ENCODE measurements at places on chromosomes 5 and 9. TPM values are rescaled to one million over a fixed set of nuclear protein-coding genes. Genes with fewer than 3 reads are reported as not detected.

The TRIO gene
- total RNA-seq = 271 TPM

The GRXCR2 gene
- total RNA-seq = not detected

- no peak for DNase-seq
Measured at GRCh38 chr9:88574953-88575352, 40.0 kb downstream of the NXNL2 start.

DNA sequence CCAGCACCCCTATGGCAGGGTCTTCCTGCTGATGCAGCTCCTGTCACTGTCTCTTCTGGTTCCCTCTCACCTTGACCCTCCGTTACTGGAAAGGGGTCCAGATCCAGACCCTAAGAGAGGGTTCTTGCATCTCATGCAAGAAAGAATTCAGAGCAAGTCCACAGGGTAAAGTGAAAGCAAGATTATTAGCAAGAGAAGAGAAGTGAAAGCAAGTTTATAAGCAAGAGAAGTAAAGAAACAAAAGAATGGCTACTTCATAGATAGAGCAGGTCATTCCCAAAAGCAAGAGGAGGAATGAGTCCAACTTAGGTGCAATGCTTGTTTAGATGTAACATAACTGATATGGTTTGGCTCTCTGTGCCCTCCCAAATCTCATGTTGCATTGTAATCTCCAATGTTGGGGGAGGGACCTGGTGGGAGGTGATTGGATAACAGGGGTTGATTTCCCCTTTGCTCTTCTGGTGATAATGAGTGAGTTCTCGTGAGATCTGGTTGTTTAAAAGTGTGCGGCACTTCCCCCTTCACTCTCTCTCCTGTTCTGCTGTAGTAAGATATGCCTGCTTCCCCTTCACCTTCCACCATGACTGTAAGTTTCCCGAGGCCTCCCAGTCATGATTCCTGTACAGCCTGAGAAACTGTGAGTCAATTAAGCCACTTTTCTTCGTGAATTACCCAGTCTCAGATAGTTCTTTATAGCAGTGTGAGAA lies 183.3 kb downstream of the MED10 start:
- no peak for DNase-seq

GRCh38 chr5:37955748-37956147 lies 115.9 kb upstream of the GDNF start:
- DNase-seq = peak; percentile 11

The TMEM215 gene
- total RNA-seq = not detected

The NELFB gene
- total RNA-seq = 50.7 TPM

GRCh38 chr5:36651761-36652685 lies 45.6 kb downstream of the SLC1A3 start:
- no peak for DNase-seq

GRCh38 chr5:7565559-7565958 lies 169.6 kb downstream of the ADCY2 start:
- no peak for DNase-seq

The SLC28A3 gene
- total RNA-seq = not detected

- DNase-seq = no peak
Measured at GRCh38 chr5:68817632-68818031, 276.2 kb upstream of the SLC30A5 start.

DNA sequence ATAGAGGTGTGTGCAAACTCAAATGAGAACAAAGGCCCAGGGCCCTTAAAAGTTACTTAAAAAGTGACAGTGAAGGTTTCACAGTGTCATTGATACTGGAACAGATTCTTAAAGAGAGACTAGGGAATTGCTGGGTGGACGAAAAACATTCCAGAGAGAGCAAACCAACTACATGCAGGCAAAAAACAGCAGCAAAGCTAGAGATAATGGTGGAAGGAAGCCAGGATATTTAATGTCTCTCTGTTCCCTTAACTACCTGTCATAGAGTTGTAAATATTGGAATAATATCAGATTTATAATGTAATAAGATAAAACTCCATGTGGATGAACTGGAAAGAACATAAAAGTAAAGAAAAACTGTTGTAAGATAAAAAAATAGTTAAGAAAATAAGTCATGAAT lies 508.6 kb downstream of the TAF11L14 start:
- DNase-seq = no peak

DNA sequence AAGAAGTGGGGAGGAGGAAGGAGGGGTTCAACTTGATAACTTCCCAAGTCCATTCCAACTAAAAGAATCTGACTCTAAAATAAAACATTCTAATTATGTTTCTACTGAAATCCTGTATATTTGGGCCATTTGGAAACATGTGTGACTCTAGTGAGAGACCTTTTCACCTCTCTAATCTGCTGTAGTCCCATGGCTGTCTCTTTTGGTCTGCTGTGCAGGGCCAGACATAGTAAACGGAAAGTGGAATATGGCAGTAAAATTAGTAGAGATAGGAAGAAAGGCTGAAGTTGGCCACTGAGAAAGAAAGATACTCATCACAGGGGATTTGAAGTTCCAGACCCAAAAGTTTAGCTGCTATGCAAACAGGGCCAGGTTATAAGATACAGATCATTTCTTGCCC lies 15.9 kb downstream of the RFX3 start:
- no peak for DNase-seq

GRCh38 chr9:5493679-5494511 lies 16.4 kb upstream of the PDCD1LG2 start:
- DNase-seq = peak; percentile 83

The STARD4 gene
- total RNA-seq = 13.4 TPM

The TEK gene
- not detected for total RNA-seq

The BASP1 gene
- total RNA-seq = 169 TPM

DNA sequence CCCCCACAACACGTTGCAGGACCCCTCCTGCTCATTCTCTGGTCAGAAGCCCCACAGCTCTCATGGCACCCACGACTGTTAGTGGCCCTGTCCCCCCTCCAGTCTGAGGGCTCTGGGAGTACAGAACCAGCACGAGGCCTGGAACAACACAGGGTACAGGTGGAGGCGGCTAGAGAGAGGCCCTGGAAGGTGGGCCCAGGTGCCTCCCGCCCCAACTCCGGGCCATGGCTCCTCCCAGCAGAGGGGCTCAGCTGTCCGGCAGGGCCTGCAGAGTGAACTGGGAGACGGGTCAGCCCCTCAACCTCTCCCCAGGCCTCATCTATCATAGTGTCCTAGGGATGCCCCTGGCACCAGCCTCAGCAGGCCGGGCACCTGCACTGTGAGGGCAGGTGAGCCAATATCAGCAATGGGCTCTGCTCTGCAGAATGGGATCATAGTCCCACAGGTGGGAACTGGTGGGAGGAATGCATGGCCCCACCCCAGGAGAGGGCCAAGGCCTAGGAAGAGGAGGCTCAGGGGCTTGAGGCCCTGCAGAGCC lies 58.6 kb downstream of the BARX1 start:
- no peak for DNase-seq

DNA sequence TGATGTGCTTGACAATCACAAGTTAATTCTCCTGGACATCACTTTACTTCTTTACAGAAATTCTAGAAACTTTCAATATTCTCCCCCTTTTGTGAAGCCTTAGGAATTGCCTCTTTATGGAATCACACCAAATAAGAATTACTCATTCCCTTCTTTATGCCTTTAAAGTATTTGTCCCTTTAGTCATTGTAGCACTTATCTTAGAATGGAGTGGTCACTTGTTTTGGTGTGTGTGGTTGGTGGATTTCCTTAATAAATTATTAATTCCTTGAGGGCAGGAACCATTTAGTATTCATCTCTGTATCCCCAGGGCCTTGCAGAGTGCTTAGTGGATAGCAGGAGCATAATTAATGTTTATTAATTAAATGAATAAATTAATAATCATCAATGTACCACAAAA lies 307.0 kb downstream of the ARRDC3 start:
- peak; percentile 34 for DNase-seq

DNA sequence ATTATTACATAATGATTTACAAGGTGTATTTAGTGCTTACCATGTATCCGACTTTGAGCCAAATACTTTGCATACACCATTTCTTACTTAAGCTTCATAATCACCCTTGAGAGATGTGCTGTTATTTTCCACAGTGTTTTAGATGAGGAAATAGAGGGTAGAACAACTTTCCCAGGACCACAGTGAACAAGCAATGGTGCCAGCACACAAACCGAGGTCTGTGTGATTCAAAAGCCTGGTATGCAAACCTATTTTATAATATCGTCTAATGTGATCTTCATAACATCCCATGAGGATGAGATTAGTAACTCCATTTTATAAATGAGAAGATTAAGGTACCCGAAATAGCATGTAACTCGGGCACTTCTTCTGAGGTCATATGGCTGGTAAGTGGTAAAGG lies 294.7 kb downstream of the NSG2 start:
- no peak for DNase-seq

- no peak for DNase-seq
Measured at GRCh38 chr9:10925896-10926295, 313.1 kb upstream of the PTPRD start.

The ARL15 gene
- 6.9 TPM for total RNA-seq

DNA sequence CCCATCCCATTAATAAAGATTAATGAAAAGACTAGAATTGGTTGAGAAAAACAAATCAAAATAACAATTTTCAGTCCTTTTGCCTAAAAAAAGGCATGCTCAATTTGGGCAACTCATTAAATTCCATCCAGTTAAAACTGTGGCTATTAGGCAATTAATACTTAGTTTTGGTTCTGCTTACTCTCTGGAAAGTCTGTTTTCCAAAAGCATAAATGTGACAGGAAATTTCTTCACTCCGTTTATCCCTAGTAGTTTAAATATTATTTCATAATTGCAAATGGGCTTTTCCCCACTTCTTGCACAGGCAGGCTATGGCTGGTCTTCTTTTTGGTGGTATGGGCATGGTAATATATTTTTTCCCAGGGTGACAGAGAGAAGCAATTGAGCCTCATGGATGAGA lies 373.3 kb upstream of the KLF4 start:
- DNase-seq = no peak

GRCh38 chr5:173664154-173664526 lies 47.7 kb upstream of the BOD1 start:
- DNase-seq = no peak

DNA sequence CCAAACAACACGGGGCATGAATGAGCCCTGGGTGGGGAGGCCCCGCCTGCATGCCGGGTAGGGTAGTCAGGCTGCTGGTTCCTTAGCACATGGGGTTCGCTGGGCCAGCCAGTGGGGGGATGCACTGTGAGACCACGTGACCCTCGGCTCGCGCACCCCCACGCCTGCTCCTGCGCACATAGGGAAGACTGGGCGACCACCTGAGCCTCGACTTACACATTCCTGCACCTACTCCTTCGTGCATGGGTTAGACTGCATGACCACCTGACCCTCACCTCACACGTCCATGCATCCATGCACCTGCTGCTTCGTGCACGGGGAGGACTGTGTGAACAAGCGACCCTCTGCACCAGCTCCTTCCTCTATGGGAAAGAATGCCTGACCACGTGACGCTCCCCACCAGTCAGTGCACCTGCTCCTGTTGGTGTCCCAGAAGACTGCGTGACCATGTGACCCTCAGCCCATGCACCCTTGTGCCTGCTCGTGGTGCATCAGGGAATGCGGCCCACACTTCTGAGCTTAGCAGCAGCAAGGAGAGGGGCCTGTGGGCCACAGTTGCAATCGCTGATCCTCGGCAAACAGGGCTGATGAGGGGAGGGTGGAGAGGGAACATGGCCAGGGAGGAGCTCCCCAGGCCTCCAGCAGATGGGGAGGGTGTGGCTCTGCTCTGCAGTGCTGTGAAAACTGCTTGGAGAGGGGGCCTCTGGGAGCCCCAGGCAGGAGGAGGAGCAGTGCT lies 18.1 kb downstream of the LPCAT1 start:
- DNase-seq = no peak

The IL4 gene
- not detected for total RNA-seq

The EGFLAM gene
- not detected for total RNA-seq

DNA sequence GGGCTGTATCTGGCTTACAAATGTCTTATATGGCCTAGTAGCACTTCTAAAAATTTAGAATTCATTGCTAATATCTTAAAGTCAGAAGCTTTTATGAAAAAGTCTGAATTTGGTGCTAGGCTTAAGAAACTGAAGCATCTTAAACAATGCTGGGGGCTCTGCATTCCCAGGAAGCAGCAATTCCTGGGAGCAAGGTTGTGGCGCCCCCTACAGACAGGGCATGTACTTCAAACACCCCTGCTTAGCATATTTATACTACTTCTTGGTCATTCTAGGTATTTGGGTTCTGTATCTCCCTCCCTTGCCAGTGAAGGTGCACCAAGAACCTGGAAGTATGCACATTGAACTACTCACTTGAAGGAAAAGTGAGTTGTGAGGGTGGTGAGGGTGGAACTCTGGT lies 64.6 kb upstream of the GRIA1 start:
- DNase-seq = no peak

- peak; percentile 59 for DNase-seq
Measured at GRCh38 chr5:154078272-154078671, 39.5 kb downstream of the MFAP3 start.

DNA sequence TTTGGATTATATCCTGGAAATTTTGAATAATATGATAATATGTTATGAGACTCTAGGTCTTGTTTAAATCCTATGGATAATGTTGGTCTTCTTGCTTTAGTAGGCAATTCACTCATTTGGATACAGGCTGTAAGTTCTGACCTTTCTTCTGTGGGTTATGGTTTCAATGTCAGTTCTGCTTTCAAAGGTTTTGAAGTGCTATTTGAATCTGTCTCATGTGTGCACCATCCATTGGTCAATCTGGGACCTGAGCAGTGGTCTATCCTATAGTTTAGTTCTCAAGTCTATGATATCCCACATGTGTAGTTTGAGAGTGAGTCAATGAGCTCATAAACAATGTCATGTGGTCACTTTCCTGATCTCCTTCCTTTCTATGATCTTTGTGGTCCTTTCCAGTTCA lies 94.4 kb downstream of the RMI1 start:
- DNase-seq = no peak

GRCh38 chr9:79537838-79538237 lies 33.9 kb upstream of the TLE4 start:
- no peak for DNase-seq

The UBAC1 gene
- total RNA-seq = 77.3 TPM

The PTGDS gene
- total RNA-seq = not detected

DNA sequence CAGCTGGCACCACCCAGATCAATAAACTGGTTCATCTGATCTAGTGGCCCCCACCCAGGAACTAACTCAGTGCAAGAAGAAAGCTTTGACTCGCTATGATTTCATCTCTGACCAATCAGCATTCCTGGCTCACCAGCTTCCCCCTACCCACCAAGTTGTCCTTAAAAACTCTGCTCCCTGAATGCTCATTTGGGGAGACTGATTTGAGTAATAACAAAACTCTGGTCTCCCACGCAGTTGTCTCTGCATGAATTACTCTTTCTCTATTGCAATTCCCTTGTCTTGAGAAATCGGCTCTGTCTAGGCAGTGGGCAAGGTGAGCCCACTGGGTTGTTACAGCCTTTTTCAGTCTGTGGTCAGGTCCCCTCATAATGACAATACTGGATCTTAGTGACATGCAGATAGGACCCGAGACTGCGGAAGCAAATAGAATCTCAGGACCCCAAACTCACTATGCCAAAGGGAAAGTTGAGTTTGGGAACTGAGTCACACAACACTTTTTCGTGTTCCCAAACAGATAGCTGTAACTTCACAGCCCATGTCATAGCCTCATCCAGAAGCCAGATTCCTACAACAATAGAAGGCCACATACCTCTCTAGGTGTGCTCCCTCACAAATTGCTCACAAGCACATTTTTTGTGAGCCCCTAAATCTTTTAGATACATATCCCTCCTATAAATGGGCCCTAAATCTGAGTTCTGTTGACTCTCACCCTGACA lies 175.2 kb upstream of the RAI14 start:
- DNase-seq = no peak

Measured in PC-3 (cell line).